ENCODE measurements at places on chromosomes 3 and 15.

DNA sequence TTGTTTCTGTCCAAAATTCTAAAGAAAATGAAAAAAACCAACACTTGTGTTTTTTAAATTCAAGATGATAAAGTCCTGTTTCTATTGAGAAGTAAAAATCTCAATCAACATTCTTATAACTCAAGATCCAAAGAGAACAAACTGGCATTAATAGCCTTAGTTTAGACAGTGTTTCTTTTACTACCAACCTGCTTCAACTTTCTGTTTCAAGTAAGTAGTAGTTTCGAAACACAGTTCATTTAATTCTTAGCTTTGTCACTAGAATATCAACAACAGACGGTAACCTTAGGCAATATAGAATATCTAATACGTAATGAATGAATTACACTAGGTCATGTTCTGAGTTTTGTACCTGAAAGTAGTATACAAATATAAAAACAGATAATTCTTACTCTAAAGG lies 23.7 kb downstream of the CIP2A start:
- DNase-seq, result no peak

DNA sequence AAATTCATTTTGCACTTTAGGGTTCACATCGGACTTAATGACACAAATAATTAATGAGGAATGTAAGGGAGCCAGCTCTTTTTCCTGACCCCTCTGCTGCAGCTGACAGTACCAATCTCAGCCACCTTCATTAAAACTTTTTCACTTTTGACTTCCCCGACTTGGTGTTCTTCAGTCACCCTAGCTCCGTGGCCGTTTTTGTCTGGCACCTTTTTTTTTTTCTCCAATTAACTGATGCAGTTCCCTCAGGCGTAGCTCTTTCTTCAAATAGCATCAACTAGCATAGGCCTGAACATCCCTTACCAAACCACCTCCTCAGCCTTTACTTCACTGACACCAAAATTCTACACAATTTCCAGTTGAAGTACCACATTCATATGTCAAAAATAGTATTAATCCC lies 350.8 kb downstream of the GRM7 start:
- DNase-seq, result no peak

- no peak for DNase-seq
Measured at GRCh38 chr15:53978253-53978906, at the start of gene UNC13C. Gene UNC13C, plus strand, starts transcription at chr15:53978441. Its CDS starts 34,463 bp downstream, at chr15:54012904.

- DNase-seq, result no peak
Measured at GRCh38 chr15:27254801-27255200, 283.8 kb downstream of the GABRG3 start.

GRCh38 chr15:79089331-79089889 lies 1.2 kb downstream of the RASGRF1 start:
- no peak for DNase-seq

Data from RKO (cell line).